ENCODE measurements at places on chromosomes 1 and 21.

- peak; percentile 55 for DNase-seq
Measured at GRCh38 chr1:202007805-202008489, 2.4 kb upstream of the ELF3 start.

GRCh38 chr21:44614961-44615391 is 3.1 kb downstream of the KRTAP10-8 start:
- DNase-seq: no peak

GRCh38 chr21:35395728-35396127 is 346.6 kb upstream of the RUNX1 start:
- DNase-seq: no peak

DNA sequence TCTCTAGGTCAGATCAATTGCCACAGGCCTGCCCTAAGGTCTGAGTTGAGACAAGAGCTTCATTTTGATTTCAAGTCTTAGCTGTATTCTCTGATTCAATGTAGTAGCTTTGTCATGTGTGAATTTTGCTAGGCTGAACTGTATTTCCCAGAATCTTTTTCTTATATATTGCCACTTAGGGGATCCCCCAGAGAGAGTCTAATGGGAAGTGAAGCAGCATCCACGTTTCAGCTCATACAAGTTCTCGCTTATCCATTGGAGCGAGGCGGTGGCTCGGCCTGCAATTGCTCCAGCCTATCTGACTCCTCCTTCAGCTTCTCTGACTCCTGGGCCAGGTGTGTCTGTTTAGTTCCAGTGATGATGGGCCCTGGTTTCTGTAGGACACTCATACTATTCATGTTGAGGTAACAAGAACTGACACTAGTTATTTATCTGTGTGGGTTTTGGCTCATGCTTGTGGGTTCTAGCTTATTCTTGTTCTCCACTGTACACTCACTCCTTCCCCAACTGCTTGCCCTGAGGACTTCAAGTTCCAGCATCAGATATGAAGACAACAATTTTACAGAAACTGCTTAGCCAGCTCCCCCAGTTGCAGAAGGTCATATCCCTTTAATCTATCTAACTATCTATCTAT is 48.2 kb downstream of the TBX19 start:
- no peak for DNase-seq

GRCh38 chr1:67052741-67053534 is 1.0 kb downstream of the SLC35D1 start:
- peak; percentile 66 for DNase-seq

GRCh38 chr1:10149231-10149630 is 61.1 kb upstream of the KIF1B start:
- DNase-seq: no peak

DNA sequence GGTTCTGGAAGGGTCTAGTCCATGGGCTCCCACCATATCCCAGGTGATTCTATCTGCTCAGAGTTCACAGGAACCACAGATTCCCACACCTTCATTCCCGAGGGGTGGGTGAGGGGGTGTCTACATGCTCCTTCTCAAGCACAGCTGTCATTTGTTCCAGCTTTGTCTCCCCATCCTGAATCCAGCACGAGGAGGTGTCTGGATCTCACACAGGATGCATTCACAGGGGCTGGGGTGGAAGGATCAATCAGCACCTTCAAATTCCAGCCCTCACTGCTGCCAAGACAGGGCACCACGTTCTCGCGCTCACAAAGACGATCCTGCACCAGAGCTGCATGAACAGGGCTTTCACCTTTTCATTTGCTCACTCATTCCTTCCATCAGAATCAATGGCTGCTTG is 52.7 kb downstream of the TCP10L start:
- no peak for DNase-seq

- peak; percentile 83 for DNase-seq
Measured at GRCh38 chr1:184664042-184664660, 90.5 kb downstream of the EDEM3 start.

- DNase-seq: no peak
Measured at GRCh38 chr1:21630571-21631343, 38.4 kb downstream of the RAP1GAP start.

DNA sequence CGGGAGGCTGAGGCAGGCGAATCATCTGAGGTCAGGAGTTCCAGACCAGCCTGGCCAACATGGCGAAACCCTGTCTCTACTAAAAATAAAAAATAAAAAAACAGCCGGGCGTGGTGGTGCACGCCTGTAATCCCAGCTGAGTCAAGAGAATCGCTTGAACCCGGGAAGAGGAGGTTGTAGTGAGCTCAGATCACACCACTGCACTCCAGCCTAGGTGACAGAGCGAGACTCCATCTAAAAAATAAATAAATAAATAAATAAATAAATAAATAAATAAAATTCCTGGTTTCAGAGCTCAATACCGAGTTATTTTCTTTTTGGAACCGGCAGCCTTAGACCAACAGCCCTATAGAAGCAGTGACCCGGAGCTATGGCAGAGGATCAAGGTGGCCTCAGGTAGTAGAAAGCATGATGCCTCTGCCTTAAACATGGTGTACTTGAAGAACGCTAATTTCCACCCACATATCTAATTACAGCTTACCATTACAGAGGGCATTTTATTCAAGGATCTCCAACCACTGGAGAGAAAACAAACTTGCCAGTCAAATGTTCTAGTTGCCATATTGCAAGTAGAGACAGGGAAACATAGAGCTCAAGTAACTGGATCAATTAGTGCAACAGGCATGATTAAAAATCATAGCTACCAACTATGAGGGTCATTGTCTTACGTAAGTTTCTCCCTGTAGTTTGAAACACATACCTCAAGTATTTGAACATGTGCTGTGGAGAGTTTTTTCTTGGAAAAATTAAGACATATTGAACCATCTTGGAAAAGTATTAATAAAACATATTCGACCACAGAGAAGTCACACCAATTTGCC is 2.0 kb upstream of the ENAH start:
- DNase-seq: no peak

GRCh38 chr1:16970132-16970910 is 10.1 kb downstream of the MFAP2 start:
- no peak for DNase-seq

GRCh38 chr1:9280015-9280860 is 12.5 kb upstream of the SPSB1 start:
- peak; percentile 85 for DNase-seq

DNA sequence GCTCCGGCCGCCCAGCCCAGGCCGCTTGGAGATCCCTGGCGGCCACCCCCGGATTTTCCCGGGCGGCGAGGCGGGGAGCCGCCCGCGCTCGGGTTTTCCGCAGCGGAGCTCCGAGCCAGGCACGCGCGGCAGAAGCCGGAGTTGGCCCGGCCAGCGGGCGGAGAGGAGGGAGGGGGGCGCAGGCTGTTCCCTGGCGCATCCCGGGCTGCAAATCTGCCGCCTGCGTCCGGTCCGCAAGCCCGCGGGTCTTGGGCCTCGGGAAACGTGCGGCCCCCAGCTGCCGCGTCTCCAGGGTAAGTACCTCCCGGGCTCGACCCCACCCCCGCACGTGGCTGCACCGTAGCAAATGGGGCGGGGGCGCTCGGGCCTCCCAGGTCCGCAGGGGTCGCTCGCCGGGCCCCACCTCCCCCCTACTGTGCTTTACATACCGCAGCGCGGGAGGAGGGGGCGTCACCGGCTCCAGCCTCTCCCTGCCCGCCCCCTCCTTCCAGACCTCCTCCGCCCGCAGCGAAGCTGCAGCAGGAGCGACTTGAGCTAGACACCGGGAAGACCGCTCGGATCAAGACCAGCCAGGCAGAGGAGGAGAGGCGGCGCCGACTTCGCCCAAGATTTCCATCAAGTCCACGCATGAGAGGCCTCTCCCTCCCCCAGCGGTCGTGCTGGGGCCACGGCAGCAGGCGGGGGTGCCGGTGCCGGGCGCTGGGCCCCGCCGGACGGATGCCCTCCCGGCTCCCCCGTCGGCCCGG is 1.6 kb downstream of the TMEM200B start:
- DNase-seq: no peak

DNA sequence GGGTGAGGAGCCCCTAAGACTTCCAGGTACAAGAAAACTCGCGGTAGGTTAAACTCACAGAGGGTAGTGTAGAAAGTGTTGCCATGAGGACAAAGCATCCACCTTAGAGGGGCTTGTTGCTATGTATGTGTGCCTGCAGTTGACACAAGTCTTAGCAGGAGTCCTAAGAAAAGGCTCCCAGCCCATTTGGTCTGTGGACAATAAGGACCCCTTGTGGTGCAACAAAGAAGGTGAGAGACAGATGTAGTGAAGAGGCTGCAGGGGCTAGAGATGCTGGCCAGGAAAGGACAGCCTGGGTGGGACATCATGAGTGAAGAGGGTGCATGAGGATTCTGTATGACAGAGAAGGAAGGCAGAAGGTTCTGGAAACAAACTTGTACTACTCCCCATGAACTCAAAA is 36.3 kb upstream of the IL10 start:
- DNase-seq: peak; percentile 79

DNA sequence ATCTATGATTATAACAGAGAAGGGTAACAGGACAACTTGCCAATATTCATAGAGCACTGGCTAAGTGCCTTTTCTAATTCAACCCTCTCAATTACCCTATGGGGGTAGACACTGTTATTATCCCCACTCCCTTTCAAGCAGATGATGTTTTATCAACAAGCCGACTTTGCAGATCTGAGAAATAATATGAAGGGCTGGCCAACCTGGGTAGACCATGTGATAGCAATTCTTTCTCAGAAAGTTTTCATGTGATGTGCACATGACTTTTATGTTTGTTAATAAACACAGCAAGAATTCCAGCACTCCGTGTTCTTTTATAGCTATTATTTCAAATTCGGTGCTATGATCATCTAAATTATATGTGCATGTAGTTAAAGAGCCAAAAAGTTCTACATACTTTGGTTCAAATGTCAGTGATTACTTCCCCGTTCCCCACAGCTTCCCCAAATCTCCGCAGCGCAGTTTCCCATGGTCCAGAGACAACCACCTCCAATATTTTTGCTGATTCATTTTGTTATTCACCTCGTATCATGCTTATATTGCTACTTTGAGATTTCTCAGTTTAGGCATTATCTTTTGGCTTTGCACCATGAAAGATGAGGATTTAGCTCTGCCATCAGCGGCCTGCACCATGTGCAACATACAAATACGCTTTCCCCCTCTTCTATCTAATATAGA is 96.7 kb upstream of the GADD45A start:
- peak; percentile 22 for DNase-seq

- no peak for DNase-seq
Measured at GRCh38 chr1:2335721-2336455, 55.5 kb downstream of the MORN1 start.

DNA sequence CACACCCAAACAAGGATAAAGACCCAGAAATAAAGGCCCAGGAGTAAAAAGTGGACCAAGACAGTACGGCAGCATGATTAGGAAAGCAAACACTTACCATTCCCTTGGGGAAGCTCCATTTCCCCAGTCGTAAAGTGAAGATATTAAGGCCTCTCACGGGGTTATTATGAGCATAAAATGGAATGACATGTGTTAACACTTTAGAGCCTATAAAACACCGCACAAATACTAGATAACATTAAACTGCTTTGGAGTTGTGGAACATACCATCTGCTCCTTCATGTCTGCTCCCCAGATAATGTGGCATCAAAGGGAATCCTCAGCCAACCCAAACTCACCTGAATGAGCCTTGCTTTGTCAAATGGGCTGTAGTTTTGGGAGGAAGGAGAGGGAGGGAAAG is 8.9 kb upstream of the ITLN2 start:
- DNase-seq: no peak

- peak; percentile 81 for DNase-seq
Measured at GRCh38 chr1:12078938-12079861, 16.1 kb downstream of the TNFRSF8 start.

GRCh38 chr1:219277304-219278105 is 103.8 kb downstream of the LYPLAL1 start:
- DNase-seq: no peak

DNA sequence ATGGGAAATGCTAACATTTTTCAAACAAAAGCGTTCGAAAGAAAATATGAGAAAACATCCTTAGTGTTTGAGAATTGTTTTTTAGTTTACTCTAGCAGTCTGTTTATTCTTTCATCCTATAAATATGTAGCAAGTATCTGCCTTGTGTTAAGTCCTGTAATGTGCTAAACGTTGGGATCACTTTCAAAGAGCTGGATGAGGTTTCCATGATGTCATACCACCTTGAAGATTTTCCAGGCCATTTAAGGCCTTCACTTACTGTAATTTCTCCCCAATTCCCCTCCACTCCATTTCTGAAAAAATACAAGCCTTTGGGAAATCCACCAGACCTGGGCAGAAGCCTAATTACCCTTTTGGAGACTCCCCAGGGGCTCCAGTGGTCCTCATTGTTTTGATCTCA is 24.2 kb upstream of the CTBS start:
- no peak for DNase-seq

- DNase-seq: peak; percentile 78
Measured at GRCh38 chr1:12087797-12088314, 24.8 kb downstream of the TNFRSF8 start.

GRCh38 chr1:245453541-245453940 is 298.8 kb downstream of the KIF26B start:
- DNase-seq: peak; percentile 10

- no peak for DNase-seq
Measured at GRCh38 chr1:203207751-203208150, 21.2 kb upstream of the CHI3L1 start.

DNA sequence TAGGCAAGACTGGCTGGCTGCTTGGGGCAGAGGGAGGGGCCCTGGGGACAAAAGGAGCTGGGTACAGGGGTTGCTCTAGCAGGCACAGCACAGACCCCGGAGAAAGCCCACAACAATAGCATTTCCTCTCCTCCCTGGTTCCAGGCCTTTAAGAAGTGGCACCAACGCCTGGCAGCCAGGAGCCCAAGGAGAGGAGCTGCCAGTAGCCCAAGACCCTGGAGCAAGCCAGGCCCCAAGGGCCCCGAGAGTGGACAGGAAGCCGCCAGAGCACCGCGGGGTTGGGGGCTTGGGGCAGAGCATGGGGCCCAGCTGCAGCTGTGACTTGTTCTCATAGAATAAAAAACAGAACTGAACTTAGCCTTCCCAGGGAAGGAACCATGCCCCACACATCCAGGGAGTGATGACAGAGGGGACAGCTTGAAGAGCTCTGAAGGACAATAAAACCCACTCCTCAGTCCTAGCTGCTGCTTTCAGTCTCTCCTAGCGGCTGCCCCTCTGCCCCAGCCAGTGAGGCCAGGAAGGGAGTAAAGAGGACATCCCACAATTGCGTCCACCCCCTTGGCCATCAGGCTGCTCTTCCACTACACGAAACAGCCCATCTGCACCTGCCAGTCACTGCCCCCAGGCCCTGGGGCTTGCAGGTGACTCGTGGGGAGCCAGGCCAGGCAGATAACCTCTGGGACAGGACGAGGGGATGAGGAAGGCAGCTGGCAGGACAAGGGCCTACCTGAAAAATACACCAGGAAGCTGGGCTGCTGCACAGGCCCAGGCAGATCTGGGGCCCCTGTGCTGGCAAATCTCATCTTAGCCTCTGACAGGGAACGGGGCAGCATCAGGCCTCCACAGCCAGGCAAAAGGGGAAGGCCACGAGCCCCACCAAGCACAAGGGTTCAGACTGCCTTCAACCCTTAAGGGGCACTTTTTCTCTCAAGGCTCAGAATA is 16.4 kb downstream of the MTHFR start:
- no peak for DNase-seq

Measured in hematopoietic multipotent progenitor cell treated with erythropoietin and hydrocortisone succinate and interleukin-3 and kit ligand, for 4 days (in vitro differentiated cells).